Epithelial cell of umbilical artery (primary cell): ENCODE measurements at places on chromosomes 13 and 19. TPM values are rescaled to one million over a fixed set of nuclear protein-coding genes. Genes with fewer than 3 reads are reported as not detected.

Gene CADM4
- 3.0 and 3.2 TPM in 2 replicates for total RNA-seq

Gene CPB2
- not detected in 2 replicates for total RNA-seq

Gene PGLYRP1
- total RNA-seq = not detected in 2 replicates

Gene METTL21C
- not detected in 2 replicates for total RNA-seq
